ENCODE measurements at places on chromosomes 4 and X.
A peak's percentile ranks its signal among the peaks of the same experiment; 100 is the strongest.

GRCh38 chrX:111086591-111087006 lies 9.4 kb upstream of the PAK3 start:
- DNase-seq = peak; percentile 59

DNA sequence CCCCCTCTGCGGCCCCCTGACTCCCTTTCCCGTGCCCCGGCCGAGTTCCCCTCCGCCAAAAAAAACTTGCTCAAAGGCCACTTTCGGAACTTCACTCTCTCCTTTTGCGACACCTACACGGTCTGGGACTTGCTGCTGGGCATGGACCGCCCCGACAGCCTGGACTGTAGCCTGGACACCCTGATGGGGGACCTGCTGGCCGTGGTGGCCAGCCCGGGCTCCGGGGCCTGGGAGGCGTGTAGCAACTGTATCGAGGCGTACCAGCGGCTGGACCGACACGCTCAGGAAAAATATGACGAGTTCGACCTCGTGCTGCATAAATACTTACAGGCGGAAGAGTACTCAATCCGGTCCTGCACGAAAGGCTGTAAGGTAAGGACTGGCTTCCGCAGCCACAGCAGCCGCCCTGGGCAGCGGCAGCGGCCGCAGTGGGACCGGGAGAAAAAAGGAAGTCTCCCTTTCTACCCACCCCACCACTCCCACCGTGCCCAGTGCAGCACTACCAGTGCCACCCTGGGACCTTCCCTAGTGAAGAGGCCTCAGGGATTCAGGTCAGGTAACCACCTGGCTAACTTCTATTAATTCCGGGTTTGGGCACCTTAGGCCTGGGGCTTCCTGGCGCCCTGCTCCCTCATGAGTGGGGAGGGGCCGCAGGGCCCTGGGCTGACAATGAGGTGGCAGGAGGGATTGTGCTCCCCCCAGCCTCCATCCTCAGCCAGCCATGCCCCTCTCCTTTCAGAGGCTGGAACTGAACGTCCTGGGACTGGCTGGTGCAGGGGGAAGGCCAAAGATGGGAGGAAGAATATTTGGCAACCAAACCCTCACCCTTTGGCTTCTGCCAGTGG lies 1.9 kb downstream of the NALF2 start:
- DNase-seq = no peak

DNA sequence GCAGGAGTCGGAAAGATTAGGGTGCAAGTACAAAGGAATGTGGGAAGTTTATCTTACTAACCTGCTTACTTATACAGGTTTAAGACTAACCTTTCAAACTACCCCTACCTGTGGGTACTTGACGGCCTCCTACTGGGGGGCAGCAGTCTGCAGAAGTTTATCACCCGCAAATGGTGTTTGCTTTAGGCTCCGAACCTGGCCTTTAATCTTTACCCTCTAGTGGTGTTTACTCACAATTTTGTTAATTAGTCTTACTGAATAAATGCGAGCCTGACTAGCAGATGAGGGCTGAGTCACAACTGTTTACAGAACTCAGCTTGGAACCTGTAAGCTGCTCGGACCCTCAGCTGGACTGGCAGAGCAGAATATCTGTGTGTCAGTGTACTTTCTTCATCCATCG lies 204.2 kb upstream of the GPRIN3 start:
- DNase-seq = no peak

DNA sequence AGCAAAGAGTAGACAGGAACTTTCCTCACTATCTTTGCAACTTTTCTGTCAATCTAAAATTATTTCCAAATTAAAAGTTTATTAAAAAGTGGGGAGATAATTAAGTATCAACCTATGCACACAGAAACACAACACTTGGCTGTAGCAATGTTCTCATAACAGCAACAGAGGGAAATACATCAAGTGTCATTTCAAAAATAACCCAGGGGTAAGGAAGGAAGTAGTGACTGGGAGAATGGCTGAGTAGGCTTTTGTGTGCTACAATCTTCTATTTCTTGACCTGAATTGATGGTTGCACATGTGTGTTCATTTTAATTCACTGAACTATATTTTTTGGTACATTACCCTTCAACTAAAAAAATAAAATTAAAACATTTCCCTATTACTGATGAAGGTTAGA lies 67.5 kb downstream of the ABCG2 start:
- DNase-seq = no peak

- no peak for DNase-seq
Measured at GRCh38 chrX:106927700-106928099, 7.5 kb downstream of the CLDN2 start.

DNA sequence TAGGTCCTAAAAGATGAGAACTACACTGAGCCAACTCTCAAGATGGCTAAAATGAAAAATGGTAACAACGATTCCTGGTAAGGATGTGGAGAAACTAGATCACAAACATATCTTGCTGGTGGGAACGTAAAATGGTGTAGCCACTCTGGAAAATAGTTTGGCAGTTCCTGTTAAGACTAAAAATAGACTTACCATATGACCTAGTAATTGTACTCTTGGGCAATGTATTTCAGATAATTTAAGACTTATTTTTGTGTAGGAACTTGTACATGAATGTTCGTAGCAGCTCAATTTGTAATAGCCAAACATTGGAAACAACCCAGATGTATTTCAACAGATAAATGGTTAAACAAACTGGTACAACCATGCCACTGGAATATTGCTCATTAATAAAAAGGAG lies 106.2 kb downstream of the HDAC8 start:
- no peak for DNase-seq

- peak; percentile 30 for DNase-seq
Measured at GRCh38 chr4:168631241-168632162, 134.7 kb downstream of the PALLD start.

DNA sequence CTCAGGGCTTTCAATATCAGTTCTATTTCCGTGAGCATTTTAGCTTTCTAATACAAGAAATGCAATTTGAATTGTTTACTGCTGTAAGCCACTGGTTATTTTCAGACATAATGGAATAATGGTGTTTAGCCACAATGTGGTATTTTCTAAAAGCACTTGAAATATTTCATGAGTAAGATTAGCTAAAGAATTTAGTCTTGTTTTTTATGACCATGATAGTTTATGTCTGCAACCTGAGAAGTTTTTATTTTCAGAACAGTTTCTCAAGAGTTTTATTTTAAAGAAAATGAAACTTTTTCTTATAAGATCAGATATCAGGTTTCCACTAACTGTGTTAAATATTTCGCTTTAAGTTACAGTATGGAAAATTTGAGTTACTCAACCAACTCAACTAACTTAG lies 60.2 kb downstream of the SLIT2 start:
- no peak for DNase-seq
